ENCODE measurements at places on chromosomes 13 and 19. TPM values are rescaled to one million over a fixed set of nuclear protein-coding genes. Genes with fewer than 3 reads are reported as not detected.

Gene KPTN
- total RNA-seq, result 15.5 TPM

Gene ZNF583
- total RNA-seq, result 4.8 TPM

Gene ZNF492
- not detected for total RNA-seq

Gene SLC25A41
- not detected for total RNA-seq

Gene LHFPL6
- 17.5 TPM for total RNA-seq

Gene CERS1
- total RNA-seq, result 4.0 TPM

Gene KLK4
- not detected for total RNA-seq

Gene RCBTB1
- total RNA-seq, result 23.8 TPM

Gene CGB3
- not detected for total RNA-seq

Gene HIPK4
- not detected for total RNA-seq

Gene ZNF878
- not detected for total RNA-seq

Gene MCF2L
- total RNA-seq, result 0.58 TPM

Gene LRRC8E
- 1.6 TPM for total RNA-seq

Gene FXYD3
- total RNA-seq, result not detected

Gene KLK14
- not detected for total RNA-seq

Gene SYCN
- not detected for total RNA-seq

Gene PSPN
- total RNA-seq, result 1.2 TPM

Gene HCN2
- 0.37 TPM for total RNA-seq

Gene MBD3L2
- total RNA-seq, result not detected

Gene SULT2A1
- not detected for total RNA-seq

Gene ABHD13
- 7.2 TPM for total RNA-seq

Gene ADAMTS10
- 18.9 TPM for total RNA-seq

Gene ZNF99
- total RNA-seq, result not detected

Gene LYL1
- 91.5 TPM for total RNA-seq

Gene MIA
- not detected for total RNA-seq

Gene SGCG
- total RNA-seq, result not detected

Gene ZBTB7A
- total RNA-seq, result 29.0 TPM

Gene SIGLEC10
- total RNA-seq, result not detected

Gene RCBTB2
- total RNA-seq, result 9.9 TPM

Gene KIR2DL4
- total RNA-seq, result not detected

Gene LSM4
- 103 TPM for total RNA-seq

Gene SLC7A10
- total RNA-seq, result not detected

Gene SRRM5
- total RNA-seq, result 0.32 TPM

Gene ZNF486
- 8.4 TPM for total RNA-seq

Gene FXYD5
- 223 TPM for total RNA-seq

Gene ZNF615
- total RNA-seq, result 4.5 TPM

Gene FBN3
- not detected for total RNA-seq

Gene SBK2
- not detected for total RNA-seq

Gene CEACAM6
- not detected for total RNA-seq

Gene NKG7
- total RNA-seq, result not detected

Gene ZNF729
- not detected for total RNA-seq

Gene LILRB3
- total RNA-seq, result not detected

Data from endothelial cell of umbilical vein (primary cell).